ENCODE measurements at places on chromosomes 7 and 10.

GRCh38 chr10:47402641-47403301 lies 18.7 kb upstream of the ZNF488 start:
- no peaks in the 10 kb centered on the region for H3K27me3 ChIP-seq
- DNase-seq, result no peak
- H3K4me3 ChIP-seq, result no peak overlapping the region
- H3K36me3 ChIP-seq, result no peaks in the 10 kb centered on the region
- H3K4me1 ChIP-seq, result no peaks in the 10 kb centered on the region
- H3K27ac ChIP-seq, result no peak overlapping the region

GRCh38 chr10:116097239-116097784 lies 175.7 kb downstream of the GFRA1 start:
- H3K4me1 ChIP-seq, result no peaks in the 10 kb centered on the region
- H3K4me3 ChIP-seq, result no peak overlapping the region
- no peaks in the 10 kb centered on the region for H3K36me3 ChIP-seq
- no peak overlapping the region for H3K27ac ChIP-seq
- no peaks in the 10 kb centered on the region for H3K27me3 ChIP-seq

GRCh38 chr10:93165367-93165766 lies 91.7 kb downstream of the CYP26A1 start:
- H3K27me3 ChIP-seq, result no peaks in the 10 kb centered on the region
- H3K27ac ChIP-seq, result no peak overlapping the region
- H3K4me3 ChIP-seq, result no peak overlapping the region
- no peaks in the 10 kb centered on the region for H3K36me3 ChIP-seq
- DNase-seq, result no peak

DNA sequence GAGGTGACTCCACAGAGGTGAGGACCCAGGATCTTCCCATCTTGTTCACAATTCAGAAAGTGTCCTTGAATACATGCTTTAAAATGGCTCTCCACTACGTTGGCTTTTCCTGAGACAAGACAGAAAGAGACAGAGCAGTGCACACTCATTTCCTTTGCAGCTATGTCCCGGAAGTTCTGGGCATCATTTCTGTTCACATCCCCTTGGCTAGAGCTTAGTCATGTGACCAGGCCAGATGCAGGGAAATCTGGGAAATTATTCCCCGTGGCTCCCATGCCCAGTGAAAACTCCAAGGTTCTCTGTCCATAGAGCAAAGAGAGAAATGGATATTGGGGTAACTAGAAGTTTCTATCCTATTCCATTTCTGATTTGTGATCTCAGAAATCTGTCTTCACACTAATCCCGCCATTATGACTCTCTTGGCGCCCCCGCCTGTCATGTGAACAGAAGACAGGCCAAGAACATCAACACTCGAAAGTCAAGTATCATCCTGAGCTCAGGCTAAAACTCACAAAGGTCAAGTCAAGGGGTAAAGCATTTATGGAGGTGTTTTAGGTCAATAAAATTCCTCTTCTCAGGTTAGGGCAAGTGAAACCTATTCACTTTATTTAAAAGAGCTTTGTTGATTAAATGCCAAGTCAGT lies 251.4 kb upstream of the HABP2 start:
- H3K27ac ChIP-seq, result no peak overlapping the region
- no peaks in the 10 kb centered on the region for H3K27me3 ChIP-seq
- no peaks in the 10 kb centered on the region for H3K36me3 ChIP-seq
- no peaks in the 10 kb centered on the region for H3K4me1 ChIP-seq

- peaks cover 45% of the 10 kb centered on the region for H3K27me3 ChIP-seq
- no peak overlapping the region for H3K27ac ChIP-seq
- H3K4me1 ChIP-seq, result peaks cover 8% of the 10 kb centered on the region
These were observed 464 bp downstream of the DENND2A start for GRCh38 chr7:140640060-140640637.

Data from CD8-positive, alpha-beta memory T cell (primary cell).